ENCODE measurements at places on chromosomes 6 and 20.

- DNase-seq = no peak
Measured at GRCh38 chr6:42507901-42508300, 55.9 kb upstream of the UBR2 start.

- no peak for DNase-seq
Measured at GRCh38 chr6:84773431-84774156, 9.2 kb upstream of the TBX18 start.

- no peak for DNase-seq
Measured at GRCh38 chr20:5216663-5217062, 89.9 kb downstream of the CDS2 start.

GRCh38 chr20:62780696-62781095 is 15.6 kb upstream of the MRGBP start:
- no peak for DNase-seq
